ENCODE measurements at places on chromosomes 2 and 18. TPM values are rescaled to one million over a fixed set of nuclear protein-coding genes. Genes with fewer than 3 reads are reported as not detected.

DNA sequence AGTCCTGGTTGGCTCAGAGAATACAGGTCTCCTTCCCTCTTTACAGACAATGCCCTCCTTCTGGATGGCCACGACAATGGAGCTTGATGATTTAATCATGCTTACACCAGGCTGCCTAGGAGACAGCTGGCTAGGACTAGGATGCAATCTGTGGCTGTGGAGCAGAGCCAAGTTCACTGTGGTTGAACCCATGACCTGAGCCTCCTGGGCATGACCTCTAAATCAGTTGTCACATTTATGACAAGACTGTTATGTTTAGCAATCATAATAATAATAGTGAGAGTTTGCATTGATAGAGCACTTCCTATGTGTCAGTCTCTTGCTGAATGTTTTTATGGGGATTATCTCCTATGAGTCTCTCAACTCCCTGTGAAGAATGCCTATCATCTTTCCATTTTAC, 244.1 kb downstream of the ICOS start:
- DNase-seq, result no peak

GRCh38 chr2:27154488-27154887, 5.7 kb downstream of the TCF23 start:
- DNase-seq, result peak; percentile 34

The PPP1CB gene
- polyA plus RNA-seq, result 190 TPM

The ACTG2 gene
- 0.40 TPM for polyA plus RNA-seq

GRCh38 chr2:68388772-68389171, 23.7 kb downstream of the PLEK start:
- DNase-seq, result no peak

DNA sequence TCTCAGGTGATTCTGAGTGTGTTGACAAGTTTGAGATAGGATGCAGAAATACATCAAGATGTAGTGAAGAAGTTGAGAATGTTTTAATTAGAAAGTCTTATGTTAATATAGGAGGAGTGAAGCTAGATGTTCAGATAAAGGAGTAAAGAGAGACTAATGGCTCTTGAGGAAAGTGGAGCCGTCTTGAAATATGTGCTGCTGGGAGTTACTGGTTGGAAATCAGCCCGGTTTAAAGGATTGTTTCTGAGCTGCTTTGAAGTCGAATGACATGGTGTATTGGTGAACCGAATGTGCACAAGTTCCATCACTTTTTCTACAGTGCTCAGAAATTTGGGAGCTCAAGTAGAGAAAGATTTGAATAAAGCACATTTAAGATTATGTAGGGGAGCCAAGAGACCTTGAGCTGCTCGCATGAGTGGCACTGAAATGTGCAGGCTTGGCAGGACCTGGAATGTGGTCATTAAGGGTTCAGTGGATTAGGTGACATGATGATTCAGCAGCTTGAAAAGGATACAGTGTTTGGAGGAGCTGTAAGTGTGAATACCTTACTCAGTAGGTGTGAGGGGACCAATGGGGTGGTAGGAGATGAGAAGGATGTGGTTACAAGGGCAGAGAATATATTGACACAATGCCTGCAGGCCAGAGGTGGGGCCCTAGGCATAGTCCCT, 68.6 kb downstream of the CAB39 start:
- peak; percentile 76 for DNase-seq

Data from left kidney (tissue), 8 donors.